ENCODE measurements at places on chromosomes 3 and 15. TPM values are rescaled to one million over a fixed set of nuclear protein-coding genes. Genes with fewer than 3 reads are reported as not detected.

GRCh38 chr3:141854599-141854998, 21.8 kb upstream of the ATP1B3 start:
- no peak for DNase-seq

The AHSG gene
- 0.84 TPM for total RNA-seq

DNA sequence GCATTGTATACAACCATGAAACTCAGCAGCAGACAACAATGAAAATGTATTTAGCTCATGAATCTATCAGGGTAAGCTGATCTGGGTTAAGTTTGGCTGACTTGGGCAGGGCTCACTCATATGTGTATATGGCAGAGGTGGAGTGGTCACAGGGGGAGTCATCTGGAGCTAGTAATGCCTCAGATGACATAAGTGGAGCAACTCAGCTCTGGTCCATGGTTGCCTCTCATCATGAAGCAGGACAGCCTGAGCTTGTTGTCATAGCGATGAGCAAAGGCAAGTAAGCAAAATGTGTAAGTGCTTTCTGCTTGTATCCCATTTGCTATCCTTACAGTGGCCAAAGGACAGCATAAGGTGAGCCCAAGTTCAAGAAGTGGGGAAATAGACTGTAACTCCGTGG, 64.5 kb downstream of the ALCAM start:
- DNase-seq: no peak

GRCh38 chr15:74422265-74422651, 11.5 kb downstream of the SEMA7A start:
- DNase-seq: no peak

The HDC gene
- 1.5 TPM for total RNA-seq

The IQCH gene
- total RNA-seq: 0.53 TPM

GRCh38 chr15:36953346-36953745, 147.0 kb downstream of the MEIS2 start:
- no peak for DNase-seq
